ENCODE measurements at places on chromosomes 3 and 15.

- DNase-seq = no peak
Measured at GRCh38 chr15:58387130-58387529, 44.7 kb upstream of the LIPC start.

GRCh38 chr15:70791259-70791658 is 27.9 kb upstream of the UACA start:
- no peak for DNase-seq

- no peak for DNase-seq
Measured at GRCh38 chr15:94370936-94371285, 139.6 kb downstream of the MCTP2 start.

DNA sequence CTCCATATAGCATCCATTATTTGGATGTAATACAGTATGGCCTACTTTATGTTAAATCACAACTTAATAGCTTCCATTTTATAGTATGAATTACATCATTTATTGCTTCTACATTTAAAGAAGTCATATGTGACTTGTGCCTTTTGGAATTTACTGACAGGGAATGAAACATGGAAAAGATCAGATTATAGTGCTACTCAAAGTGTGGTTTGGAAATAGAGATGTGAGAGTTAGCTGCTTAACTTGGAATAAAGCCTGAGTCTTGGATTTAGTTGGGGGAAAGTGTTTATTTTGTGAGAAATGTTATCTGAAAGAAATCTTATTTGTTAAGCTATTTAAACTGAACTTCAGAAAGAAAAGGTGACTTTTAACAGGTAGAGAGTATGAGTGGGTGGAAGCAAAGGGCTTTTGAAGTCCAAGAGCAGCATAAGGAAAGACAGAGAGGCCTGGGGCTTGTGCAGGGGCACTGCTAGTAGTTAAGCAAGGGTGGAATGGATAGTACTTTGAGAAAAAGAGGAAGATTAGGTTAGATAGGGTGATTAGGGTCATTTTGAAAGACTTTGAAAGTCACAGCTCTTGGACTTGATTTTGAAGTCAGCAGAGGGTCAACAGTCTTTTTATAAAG is 60.5 kb downstream of the SLMAP start:
- no peak for DNase-seq

- DNase-seq = no peak
Measured at GRCh38 chr15:36175186-36175740, 404.2 kb upstream of the CDIN1 start.

- no peak for DNase-seq
Measured at GRCh38 chr3:23312866-23313265, 109.7 kb downstream of the UBE2E2 start.

- no peak for DNase-seq
Measured at GRCh38 chr3:172654470-172654869, 56.4 kb downstream of the NCEH1 start.

DNA sequence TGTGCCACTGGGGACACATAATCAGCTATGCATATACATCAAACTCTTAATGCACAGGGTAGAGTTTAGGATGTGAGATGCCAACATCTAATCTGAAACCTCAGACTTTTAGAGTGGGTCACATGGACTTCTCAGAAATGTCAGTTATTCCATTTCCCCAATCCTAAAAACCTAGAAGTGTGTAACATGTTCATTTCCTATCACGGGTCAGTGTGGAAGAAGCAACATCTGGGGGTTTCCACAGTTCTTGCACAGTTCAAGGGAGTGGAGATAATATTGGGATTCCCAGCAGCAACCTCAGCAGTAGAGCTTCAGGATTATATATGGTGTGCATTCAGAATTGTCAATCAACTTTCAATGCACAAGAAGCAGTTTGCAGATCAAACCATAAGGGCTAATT is 44.4 kb upstream of the SPRED1 start:
- no peak for DNase-seq

GRCh38 chr3:50211930-50212329 is 6.9 kb downstream of the SLC38A3 start:
- DNase-seq = no peak

DNA sequence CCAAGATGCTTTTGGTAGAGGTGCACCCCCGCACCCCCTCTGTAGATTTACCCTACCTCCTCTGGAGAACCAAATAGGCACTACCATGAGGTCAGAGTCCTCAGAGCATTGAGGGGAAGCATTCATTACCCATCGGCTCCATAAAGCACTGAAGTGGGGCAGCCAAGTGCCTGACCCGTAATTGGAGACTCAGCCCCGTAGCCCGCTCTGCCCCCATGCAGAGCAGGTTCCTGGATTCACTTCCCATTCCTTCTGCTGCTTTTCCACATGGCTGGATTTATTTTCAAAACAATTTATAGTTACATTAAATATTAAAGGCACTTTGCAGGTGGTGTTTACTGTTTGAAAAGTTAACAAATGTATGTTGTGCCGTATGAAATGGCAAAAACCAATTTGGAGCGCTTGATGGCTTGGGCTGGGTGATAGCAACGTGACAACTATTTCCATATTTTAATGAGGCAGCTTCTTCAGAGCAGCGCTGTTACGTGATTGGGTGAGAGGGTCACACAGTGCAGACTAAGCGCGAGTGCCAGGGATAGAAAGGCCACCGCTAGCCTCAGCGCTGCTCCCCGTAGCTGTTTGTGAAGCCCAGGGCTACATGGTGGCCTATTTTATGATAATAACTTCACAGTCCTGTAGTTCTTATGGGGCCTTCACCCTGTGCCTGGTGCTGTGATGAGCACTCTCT is 373.8 kb upstream of the PROK2 start:
- DNase-seq = no peak

GRCh38 chr3:159775372-159775961 is 213.2 kb upstream of the IL12A start:
- no peak for DNase-seq

DNA sequence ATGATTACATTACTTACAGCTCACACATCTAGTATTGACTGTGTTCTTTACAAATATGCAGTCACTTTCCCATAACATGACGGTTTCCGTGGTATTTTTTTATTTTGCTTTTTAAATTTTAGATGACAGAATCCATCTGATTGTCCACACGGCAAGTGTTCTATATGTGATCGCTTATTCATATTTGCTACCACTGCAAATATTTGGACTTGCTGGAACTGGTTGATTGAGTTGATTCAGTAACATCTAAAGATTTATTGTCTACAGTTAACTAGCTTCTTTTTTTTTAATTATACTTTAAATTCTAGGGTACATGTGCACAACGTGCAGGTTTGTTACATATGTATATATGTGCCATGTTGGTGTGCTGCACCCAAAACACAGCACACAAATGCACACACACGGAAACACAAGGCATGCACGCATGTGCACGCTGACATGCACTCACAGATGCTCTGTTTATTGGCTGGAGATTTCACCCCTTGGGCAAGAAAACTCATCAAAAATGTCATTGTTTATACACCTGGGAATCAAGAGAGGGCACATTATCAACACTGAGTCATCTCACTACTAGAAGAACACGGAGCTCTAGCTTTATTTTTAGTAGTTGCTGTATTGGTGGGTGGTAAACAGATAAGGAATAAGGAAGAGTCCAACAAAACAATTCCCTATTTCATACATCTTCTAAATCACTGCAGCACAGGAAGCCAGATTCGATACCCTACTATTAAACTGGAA is 16.4 kb downstream of the ARRDC4 start:
- no peak for DNase-seq

DNA sequence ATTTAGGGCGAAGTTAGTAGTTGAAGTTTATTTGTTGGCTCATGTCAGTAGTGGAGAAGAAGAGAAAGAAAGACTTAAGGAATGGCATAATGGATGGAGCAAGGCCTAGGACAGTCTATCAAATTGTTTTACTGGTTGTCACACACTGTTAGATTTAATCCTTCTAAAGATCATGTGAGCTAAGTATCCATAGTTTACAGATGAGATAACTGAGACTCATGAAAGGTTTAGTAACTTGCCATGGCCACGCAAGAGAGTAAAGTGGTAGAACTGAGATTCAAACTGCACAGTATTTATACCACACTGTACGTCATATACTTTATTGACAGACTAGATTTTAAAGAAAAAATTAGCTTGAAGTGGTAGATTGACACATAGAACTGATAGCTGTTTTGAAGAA is 11.4 kb downstream of the SPRED1 start:
- no peak for DNase-seq

- no peak for DNase-seq
Measured at GRCh38 chr15:80367094-80367493, 37.1 kb upstream of the ARNT2 start.

DNA sequence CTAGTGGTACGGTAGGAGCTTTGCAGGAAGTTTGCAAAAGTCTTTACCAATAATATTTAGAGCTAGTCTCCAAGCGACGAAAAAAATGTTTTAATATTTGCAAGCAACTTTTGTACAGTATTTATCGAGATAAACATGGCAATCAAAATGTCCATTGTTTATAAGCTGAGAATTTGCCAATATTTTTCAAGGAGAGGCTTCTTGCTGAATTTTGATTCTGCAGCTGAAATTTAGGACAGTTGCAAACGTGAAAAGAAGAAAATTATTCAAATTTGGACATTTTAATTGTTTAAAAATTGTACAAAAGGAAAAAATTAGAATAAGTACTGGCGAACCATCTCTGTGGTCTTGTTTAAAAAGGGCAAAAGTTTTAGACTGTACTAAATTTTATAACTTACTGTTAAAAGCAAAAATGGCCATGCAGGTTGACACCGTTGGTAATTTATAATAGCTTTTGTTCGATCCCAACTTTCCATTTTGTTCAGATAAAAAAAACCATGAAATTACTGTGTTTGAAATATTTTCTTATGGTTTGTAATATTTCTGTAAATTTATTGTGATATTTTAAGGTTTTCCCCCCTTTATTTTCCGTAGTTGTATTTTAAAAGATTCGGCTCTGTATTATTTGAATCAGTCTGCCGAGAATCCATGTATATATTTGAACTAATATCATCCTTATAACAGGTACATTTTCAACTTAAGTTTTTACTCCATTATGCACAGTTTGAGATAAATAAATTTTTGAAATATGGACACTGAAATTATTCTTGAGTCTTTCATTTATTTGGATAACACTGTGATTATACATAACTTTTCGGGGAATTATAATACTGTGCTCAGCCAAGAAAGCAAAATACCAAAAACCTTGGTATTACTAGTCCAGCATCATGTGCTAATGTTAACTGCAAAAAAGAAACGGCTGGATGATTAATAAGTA is 2.2 kb downstream of the SOX2 start:
- no peak for DNase-seq

DNA sequence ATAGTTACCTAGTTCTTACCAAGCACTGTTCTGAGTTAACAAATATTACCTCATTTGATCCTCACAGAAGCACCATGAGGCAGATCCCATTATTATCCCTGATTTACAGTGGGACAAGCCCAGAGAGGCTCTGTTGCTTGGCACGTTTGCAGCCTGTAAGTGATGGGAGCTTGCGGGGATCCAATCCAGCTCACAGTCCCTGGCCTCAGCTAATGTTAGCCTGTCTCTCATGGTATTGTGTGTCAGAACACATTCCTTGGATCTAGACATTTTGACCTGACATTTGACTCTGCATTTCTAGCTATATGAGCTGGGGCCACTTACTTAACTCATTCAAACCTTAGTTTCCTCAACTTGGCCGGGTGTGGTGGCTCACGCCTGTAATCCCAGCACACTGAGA is 246.9 kb upstream of the LRTM1 start:
- DNase-seq = no peak

DNA sequence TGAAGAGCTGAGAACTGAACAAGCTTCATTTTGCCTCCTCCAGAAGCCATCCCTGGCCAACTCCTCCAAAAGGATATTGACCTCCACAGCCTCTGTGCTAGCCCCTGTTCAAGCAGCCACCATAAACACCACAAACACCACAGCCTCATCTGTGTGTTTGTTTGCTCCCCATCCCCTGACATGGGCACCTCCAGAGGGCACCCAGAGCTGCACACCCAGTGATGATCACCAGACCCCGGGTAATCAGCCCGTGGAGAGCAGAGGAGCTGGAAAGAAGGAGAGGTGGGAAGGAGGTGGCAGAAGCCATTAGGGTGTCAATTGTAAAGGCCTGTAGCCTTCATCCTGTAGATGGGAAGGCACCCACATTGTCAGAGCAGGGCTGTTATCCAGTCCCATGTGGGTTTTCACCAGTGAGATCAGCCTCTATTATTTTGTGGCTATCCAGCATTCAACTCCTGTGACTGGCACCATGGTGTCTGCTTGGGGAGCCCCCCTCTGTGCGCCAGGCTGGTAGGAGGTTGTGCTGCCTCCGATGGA is 6.8 kb upstream of the WNT7A start:
- no peak for DNase-seq

DNA sequence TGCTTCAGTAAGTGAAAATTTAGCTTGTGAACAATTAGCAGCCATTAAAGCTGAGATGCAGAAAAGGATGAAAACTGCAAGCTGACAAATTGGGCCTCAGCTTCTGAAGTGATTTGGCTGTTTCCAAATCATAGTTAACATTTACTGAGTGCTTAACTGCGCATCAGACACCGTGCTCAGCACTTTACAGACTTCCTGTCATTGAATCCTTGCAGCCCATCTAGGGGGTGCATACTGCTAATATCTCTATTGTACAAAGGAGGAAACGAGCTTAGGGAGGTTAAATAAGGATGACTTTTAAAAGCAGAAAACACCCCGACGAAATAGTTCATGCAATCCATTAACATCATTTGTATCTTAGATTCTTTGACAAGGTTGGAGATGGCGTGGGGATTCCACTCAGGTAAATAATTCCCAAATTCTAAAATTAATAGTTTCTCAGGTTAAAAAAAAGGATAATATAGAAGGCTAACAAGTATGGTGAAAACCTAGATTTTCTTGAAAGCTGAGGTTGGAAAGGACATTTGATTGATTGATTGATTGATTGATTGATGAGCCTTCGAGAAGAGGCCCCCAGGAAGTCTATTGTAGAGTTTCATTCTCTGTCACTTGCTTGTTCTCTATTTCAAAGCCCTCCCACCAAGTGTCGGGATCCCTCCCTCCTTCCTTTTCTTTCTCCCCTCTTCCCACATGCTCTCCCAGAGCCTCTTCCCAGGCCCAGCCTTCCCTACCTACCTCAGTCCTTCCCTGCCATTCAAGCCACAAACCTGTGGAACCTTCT is 23.5 kb upstream of the EPHB3 start:
- DNase-seq = no peak

GRCh38 chr15:92130244-92130643 is 263.4 kb upstream of the ST8SIA2 start:
- DNase-seq = no peak

GRCh38 chr3:106628407-106628806 is 748.8 kb upstream of the CCDC54 start:
- DNase-seq = no peak

- no peak for DNase-seq
Measured at GRCh38 chr3:127959873-127960272, 44.8 kb downstream of the KBTBD12 start.

- DNase-seq = no peak
Measured at GRCh38 chr15:67549736-67550135, 7.2 kb downstream of the MAP2K5 start.

- no peak for DNase-seq
Measured at GRCh38 chr3:18745472-18745871, 320.3 kb upstream of the SATB1 start.

Data from cortex of kidney (tissue), 1 donor.